ENCODE measurements at places on chromosomes 3 and 15.

DNA sequence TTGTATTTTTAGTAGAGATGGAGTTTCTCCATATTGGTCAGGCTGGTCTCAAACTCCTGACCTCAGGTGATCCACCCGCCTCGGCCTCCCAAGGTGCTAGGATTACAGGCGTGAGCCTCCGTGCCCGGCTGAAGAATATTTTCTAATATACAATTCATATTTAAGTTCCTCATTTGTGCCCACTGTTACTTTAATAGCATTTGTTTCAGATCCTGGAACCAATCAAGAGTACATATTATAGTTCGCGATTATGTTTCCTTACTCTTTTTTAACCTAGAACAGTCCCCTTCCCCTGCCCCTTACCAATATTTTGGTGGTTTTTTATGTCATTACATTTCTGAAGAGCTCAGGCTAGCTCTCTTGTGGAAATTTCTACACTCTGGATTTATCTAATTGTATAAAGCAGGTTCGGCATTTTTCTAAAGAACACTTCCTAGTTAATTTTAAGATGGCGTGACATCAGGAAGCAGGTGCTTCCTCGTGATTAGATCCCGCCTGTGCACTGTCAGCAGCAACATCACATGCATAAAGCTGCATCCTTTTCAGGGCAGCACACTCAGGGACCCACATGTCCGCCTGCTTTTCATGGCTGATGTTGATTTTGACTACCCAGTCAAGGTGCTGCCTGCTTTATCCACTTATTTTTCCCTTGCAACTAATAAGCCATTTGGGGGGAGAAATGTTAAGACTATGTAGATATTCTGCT, 88.7 kb upstream of the EPHB3 start:
- DNase-seq = no peak

DNA sequence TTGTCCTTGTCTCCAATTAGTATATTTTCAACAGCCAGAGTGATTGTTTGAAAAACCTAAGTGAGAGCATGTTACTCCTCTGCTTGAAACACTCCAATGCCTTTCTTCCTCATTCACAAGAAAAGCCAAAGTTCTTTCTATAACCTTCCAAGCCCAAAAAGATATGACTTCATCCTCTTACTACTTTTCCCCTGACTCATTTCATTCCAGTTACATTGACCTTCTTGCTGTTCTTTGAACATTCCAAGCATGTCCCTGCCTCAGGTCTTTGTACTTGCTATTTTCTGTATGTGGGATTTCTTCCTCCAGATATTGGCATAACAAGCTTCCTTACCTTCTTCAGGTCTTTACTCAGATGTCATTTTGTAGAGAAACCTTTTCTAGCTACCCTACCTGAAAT, 28.3 kb downstream of the EHHADH start:
- DNase-seq = no peak

DNA sequence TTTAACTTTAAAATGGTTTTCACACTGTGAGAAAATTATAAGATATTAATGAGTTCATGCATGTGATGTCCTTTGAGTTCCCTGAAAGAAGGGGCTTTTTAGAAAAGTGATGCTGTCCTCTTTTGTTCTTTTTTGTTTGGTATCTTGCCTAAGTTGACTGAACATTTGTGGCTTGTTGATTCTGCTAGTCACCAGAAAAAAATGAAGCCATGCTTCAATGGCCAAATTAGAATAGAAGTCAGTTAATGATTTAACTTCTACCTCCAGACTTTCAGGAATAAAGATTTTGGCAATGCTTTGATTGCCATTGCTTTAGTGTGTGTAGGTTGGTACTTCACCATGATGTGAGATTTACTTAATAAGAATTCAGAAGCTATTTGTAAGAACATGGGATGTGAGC, 260.6 kb upstream of the NECTIN3 start:
- no peak for DNase-seq

- DNase-seq = no peak
Observed at GRCh38 chr15:50186752-50187151, 4.8 kb downstream of the SLC27A2 start.

DNA sequence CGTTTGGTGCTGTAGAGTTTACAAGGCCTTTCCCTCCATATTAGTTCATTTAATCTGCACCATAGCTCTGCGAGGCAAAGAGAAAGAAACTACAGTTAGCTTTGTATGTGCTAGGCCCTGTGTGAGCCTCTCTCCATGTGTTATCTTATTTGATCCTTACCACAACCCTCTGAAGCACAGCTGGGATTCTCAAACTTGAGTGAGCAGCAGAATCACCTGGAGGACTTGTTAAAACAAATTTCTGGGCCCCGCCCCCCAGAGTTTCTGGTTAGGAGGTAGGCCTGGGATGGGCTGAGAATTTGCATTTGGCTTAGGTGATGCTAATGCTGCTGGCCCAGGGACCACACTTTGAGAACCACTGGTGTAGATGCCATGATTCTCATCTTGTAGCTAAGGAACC, 12.3 kb downstream of the CA12 start:
- no peak for DNase-seq

DNA sequence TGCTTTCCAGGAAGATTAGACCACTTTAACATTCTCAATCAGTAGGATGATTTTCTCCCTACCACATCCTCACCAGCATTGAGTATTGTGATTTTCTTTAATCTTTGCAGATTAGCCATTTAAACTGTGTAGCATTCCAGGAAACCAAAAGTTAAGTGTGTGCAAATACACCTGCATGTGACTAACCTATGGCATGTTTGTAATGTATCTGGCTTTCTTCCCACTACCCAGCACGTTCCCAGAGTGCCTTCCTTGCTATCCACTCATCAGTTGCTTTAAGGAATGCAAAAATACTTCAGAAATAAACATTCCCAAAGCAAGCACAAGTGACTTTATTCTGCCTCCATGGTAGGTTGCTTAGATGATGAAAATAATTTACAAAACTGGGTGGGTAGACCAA, 74.2 kb downstream of the ATG7 start:
- DNase-seq = no peak

DNA sequence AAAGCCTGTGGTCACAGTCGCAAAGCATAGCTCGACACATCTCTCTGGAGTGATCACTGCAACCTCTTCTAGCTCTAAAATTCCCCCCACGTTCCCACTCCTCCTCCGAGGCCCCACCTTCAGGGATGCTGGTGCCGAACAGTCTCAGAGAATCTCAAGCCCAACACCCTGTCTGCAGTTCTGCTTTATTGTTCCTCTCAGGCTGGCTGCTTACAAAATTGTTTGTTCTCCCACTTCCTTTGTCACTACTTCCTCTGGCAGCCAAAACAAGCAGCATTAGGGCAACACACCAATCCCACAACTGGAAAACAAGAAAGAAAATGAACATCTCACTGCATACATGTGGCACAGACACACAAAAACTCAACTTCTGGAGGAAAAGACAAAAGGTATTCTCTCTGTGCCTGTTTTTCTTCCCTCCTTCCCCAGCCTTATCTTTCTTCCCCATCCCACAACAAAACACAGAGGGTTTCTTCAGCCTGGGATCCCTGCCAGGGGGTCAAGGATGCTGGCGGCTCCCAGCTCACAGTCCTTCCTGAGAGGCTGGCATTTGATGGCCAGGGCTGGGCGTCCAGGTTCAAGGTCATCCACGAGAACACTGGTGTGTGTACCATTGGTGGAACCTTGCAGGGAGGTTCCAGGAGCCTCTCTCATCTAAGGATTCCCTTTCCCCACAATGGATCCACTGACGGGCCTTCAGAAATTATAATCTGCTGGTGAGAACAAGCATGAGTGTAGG, 108.4 kb downstream of the TMCO5A start:
- no peak for DNase-seq

DNA sequence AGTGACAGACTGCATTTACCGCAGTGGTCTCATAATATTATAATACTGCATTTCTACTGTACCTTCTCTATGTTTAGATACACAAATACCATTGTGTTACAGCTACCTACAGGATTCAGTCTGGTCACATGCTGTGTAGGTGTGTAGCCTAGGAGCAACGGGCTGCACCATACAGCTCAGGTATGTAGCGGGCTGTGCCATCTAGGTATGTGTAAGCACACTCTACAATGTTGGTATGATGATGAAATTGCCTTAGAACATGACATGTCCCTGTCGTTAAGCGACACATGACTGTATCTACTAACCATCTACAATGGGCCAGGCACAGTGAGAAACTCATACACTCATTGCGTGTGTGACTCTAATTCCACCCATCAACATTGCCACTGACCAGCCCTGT, 85.5 kb upstream of the SEC13 start:
- no peak for DNase-seq

DNA sequence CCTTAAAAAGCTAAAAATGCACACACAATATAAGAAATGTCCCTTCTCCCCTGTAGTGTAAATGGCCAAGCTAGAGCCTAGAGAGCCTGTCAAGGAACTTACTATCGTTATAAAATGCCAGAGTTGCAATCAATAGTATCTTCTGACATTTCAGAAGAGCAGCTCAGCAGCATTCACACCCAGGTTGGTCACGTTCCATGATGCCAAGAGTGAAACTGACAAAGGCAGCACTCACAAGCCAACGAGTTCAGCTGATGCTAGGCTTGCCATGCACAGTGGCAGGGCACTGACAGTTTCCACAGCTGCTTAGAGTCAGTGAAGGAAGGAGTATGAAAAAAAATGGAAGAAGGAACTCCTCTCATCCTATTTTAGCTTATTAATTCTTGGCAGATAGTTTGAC, 331.4 kb upstream of the CCDC54 start:
- no peak for DNase-seq

DNA sequence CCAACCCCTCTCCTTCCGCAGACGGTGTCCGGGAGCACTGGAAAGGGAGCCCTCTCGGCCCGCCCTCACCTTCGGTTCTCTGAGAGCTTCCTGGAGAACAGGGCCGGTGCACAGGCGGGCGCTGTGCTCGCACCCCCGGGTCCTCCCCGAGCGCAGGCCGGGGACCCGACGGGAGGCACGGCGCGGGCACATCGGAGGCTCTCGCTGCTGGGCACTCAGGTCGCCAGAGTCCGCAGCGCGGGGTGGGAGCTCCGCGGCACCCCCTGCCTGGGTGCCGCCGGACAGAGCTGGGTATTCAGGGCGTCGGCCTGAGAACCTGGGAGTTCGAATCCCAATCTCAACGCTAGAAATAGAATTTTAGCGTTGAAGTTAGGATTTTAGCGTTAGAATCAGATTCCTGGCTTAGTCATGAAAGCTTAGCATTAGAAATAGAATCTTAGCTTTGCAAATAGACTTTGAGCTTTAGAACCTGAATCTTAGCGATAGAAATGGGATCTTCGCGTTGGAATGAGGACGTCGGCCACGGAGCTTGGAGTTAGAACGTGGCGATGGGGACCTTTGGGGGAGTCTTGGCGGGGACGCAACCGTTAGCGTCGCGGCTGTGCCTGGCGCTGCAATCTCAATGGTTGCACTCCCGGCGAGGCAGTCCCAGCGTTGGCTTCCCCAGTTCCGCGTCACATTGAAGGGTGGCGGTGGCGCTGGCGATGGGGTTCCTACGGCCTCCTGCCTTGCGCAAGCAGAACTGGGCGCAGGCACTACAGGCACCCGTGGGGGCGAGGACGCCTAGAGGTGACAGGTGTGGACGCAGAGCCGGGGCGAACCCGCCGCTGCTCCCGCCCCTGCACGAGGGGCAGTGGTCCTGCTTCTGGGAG, 549 bp downstream of the TRH start:
- no peak for DNase-seq

DNA sequence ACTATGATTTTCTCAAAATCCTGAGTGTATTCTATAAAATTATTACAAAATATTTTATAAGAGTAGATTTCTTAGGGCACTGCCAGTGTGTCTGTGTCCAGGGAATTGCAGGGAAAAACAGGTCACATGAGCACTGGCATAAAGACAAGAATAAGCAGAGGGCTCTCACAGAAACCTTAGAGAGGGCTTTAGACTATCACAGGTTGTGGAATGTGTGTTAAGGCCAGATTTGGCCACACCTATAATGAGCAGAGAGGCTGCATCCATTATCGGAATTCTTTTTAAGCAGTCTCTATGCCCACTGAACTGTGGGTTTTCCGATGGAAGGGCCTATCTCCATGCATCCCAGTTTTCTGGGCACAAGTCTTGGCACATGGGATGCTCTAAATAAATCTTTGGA, 90.2 kb downstream of the RTP4 start:
- no peak for DNase-seq

DNA sequence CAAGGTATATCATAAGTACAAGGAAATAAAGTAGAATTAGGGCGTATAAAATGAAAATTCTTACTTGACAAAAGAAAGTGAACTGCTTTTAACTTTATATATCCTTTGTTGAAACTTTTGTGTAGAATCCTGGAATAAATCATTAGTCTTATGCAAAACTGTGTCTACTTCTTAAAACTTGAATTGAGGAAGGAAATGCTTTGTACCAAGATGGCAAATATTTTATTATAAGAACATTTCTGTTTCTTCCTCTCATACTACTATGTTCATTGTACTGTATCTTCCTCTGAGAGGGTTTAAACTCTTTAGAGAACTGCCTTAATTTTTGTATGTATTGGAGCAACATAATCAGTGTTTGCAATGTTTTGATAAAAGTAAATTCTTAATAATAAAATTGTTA, 42.0 kb downstream of the RASA2 start:
- DNase-seq = no peak

DNA sequence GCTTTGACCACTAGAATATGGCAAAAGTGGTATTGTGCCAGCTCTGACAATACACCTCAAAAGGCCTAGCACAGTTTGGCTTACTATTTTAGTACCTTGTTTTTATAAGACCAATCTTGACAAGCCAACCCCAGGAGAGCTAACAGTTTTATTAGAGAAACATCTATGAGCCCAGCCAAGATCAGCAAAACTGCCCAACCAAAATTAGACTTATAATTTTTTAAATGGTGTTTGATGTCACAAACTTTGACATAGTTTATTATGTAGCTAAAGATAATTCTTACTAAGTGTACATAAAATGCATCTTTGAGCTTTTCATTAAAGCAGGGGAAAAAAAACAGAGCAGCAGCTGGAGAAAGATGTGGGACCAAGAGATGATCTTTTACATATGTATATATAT, 537.5 kb downstream of the ZPLD1 start:
- no peak for DNase-seq

DNA sequence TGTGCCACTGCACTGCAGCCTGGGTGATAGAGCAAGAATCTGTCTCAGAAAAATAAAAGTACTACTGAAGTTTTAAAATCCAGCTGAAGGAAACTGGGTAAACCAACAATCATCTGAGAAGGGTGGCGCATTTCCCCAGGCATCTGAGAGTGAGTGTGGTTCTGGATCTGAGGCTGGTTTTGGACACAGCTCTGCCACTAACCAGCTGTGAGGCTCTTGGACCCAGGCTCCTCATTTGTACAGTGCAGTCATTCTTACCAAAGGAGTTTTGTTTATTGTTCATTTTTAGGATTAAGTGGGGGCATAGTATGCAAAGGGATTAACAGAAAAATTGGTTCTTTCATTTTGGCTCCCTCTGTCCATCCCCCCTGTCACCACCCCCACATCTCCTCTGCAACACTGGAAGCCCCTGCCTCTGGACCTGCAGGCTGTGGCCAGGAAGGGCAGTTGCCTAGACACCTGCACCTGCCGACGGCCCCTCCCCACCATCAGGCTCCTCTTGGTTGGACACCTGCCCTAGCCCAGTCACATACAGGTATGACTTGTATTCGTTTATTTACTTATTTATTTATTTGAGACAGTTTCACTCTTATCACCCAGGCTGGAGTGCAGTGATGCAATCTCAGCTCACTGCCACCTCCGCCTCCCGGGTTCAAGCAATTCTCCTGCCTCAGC, 8.8 kb downstream of the NUP210 start:
- DNase-seq = no peak
